ENCODE measurements at places on chromosomes 4 and X.

- DNase-seq = no peak
These were observed 12.2 kb downstream of the GK2 start for GRCh38 chr4:79395841-79396240.

GRCh38 chr4:184419976-184420375, 54.4 kb downstream of the IRF2 start:
- DNase-seq = no peak

- no peak for DNase-seq
These were observed 207.1 kb downstream of the TRAM1L1 start for GRCh38 chr4:116878280-116878679.

DNA sequence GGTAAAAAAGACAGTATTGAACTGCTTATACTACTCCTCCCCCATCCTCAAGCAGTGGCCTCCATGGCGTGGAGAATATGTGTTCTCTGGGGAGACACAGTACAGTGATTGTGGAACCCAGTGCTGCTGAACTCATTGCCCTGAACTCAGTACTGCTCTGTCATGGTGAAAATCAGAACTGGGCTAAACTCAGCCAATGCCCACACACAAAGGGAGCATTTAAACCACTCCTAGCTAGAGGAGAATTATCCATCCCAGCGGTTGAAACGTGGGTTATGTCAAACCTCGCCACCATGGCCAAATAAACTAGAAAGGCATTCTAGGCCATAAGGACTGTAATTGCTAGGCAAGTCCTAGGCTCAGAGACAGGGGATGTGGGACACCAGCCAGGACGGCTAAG, 131.8 kb downstream of the SPOCK3 start:
- no peak for DNase-seq

GRCh38 chr4:128454881-128455280, 167.3 kb upstream of the PGRMC2 start:
- DNase-seq = no peak

DNA sequence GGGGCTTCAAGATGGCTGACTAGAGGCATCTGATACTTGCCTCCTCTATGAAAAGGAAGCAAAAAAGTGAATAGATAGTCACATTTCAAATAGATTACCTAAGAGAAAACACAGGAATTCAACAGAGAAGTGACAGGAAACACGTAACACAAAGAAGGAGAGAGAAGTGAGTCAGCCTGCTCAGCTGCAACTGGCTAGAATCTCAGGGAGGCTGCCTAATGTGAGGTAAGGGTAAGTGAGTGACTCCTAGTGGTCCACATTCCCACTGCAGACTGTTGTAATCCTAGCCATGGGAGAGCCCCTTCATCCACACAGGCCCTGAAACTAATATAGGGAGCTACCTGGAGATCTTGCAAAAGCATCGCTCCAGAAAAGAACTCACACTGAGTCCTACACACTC, 179.2 kb downstream of the SLC7A11 start:
- no peak for DNase-seq

DNA sequence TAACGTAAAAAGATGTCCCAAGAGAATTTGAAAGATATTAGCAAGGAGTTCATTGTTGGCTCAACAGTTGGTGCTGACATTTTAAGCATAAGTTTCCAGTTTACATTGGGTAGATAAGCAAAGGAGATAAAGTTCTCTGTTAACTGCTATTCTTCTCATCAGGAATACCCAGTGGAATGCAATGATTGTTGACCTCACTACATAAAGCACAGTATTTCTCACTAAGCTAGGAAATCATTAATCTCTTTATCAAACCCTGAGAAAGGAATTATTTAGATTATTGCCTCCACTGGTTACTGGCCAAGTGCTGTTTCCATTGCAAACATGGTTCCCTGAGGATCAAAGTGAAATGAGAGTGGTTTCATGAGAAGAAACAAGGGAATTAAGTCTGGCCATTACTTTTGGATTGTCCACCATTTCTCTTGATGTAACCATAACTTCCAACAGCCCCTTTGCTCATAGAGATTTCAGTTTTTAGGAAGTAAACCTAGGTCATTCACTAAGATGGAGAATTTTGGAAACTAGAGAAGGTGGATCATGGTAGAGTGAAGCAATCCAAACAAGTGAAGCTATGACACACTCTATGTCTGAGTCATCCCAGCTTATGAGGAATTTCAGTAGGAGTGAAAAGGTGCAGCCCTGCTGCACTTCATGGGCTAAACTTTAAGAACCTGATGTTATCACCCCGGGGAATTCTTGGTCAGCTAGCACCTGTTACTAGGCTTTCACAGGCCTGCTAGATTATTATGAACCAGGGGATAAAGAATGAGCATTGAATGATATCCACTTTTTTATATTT, 163.4 kb downstream of the AREG start:
- DNase-seq = no peak

GRCh38 chrX:97387004-97387403, 503.3 kb downstream of the RPA4 start:
- DNase-seq = no peak

GRCh38 chr4:47468706-47469365, 5.3 kb upstream of the COMMD8 start:
- DNase-seq = no peak

DNA sequence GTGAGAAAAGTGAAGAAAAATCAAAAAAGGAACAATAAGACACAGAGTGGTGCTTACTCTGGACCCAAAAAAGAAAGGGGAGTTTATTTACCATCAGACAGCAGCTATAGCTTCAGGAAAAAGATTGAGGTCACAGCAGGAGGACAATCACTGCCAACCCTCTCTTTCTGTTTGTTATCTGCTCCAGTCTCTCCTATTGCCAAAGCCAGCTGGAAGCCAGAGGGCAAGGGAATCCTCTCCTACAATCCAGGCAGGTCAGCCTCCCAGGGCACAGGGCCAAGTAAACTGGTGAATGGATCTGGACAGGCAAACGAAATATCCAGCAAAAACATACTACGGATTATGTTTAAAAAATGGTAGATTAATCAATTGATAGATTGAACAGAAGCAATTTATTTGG, 306.9 kb upstream of the SLIT2 start:
- DNase-seq = no peak

Data from activated T-cell treated with anti-CD3 and anti-CD28 coated beads for 48 hours (primary cell).